ENCODE measurements at places on chromosomes 11 and 22.

GRCh38 chr11:69062169-69062855 lies 13.6 kb downstream of the TPCN2 start:
- no peak for DNase-seq

- DNase-seq, result no peak
These were observed 2.5 kb upstream of the CAPRIN1 start for GRCh38 chr11:34049028-34049427.

GRCh38 chr11:9351321-9351881 lies 33.1 kb upstream of the IPO7 start:
- no peak for DNase-seq

GRCh38 chr22:42151924-42152635 lies 21.5 kb upstream of the CYP2D6 start:
- no peak for DNase-seq

DNA sequence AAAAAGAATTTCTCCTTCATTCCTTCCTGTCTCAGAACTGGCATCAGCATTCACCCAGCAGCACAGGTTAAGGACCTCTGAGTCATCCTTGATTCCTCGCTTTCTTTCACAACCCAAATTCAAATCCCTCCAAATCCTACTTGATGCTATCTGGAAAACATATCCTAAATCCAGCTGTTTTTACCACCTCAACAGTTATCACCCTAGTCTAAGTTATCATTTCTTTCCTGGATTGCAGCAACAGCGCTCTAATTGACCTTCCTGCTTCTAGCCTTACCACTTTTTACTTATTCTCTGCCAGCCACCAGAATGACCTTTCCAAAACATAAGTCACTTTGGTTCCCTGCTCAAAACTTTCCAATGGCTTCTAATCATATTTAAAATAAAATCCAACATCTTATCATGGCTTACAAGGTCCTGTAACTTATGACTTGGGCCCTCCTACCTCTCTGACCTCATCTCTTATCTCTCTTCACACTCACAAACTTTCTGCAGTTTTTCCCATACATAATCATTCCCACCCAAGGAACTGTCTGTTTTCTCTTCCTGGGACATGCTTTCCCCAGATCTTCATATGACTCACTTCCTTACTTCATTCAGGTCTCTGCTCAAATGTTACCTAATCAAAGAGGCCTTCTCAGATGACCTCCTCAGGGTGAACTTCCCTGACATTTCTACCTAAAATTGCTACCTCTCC lies 119.4 kb downstream of the TTC28 start:
- DNase-seq, result peak; percentile 58

GRCh38 chr11:44737245-44738085 lies 10.7 kb downstream of the TSPAN18 start:
- no peak for DNase-seq

- no peak for DNase-seq
These were observed 93.3 kb downstream of the RCN1 start for GRCh38 chr11:32184041-32184722.

- DNase-seq, result no peak
These were observed 7.4 kb upstream of the HEPACAM start for GRCh38 chr11:124943254-124943616.

DNA sequence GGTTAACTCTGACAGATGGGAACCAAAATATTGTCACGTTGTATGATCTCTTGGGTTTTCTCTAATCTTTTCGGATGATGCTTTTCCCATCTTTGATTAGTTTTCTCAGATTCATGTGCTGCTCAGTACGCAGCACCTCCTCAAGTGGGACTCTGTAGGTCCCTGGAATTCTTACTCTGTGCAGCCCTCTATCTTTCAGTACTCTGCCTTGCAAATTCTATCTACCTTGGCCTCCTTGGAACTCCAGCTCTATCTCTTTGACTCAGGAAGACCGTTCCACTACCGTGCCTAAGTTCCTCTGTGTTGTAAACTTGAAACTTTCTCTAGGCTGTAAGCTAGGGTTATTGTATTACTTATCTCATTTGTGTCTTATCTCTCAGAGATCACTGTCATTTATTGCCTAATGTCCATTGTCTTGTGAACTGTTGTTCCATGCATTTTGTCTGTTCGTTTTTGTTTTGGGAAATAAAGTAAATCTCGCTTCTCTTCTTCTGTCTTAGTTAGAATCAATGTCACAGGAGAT lies 20.1 kb upstream of the CHORDC1 start:
- DNase-seq, result peak; percentile 10

GRCh38 chr11:69366591-69366990 lies 72.6 kb downstream of the MYEOV start:
- no peak for DNase-seq

DNA sequence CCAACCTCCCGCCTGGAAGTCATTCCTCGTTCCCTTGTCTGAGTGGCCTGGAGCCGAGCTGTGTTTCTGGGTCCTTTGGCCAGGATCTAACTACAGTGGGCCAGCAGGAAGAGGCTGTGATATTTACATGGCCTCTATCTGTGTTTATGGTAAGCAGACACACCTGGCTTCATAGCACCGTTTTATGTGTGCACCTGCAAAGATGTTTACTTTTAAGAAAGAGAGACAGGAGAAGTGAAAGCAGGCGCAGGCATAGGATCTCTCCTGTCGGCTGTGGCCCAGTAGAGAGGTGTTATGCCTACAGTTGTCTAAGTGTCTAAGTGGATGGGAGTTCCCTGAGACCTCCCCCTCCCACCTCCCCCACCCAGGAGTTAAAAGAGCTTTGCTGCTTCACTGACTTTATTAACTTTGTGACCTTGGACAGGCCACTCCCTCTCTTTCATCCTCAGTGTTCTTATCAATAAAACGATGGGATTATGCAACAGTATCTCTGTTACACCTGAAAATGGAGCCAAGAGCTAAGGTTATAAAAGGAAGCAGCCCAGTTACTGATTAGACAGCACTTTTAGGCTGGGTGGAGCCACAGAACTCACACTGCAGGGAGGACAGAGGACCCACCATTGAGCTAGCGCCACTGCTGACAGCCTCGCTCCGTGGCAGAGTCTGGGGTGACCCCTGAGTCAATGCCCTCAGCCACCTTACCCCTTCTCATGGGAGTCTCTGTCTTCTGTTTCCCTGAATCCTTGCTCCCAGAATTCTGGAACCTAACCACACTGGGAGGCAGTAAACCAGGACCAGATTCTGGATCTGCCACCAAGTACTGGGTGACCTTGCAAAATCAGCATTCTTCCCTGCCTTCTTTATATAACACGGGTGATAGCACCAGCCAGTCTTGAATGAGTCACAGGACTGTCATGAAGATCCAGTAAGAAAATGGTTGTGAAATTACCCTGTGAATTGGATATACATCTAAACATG lies 22.0 kb downstream of the ST14 start:
- DNase-seq, result no peak

DNA sequence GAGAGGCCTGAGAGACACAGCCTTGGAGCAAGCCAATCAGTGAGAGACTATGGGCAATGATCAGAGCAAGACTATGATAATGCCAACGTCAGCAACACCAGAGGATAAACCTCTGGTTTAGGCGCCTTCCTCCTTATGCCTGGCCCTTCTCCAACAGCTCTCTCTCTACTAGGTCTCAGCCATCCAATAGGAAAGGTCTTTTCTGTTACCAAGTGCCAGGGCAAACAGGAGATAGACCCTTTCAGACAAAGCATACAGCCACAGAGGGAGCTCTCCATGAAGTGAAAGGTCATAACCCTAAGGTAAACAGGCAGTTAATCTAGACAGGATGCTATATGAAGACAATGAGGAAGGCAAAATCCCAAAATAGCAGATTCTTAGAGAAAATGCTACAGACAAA lies 9.5 kb downstream of the STK33 start:
- DNase-seq, result no peak

DNA sequence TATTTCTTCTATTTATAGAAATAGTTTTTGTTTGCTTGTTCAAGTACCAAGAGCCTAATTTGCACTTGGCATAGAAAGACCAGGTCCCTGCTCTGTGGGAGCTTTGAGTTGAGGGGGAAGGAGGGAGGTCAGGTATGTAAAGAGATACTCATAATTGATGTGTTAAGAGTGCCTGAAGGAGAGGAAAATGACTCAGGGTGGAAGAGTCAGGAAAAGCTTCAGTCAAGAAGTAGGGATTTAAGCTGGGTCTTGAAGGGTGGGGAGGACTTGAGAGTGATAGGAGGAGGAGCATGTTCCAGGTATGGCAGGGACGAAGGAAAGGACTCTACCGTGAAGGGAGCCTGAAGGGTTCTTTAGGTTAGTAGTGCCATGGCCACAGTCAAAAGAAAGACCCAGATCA lies 9.0 kb downstream of the RBX1 start:
- no peak for DNase-seq

GRCh38 chr11:120622189-120622875 lies 110.8 kb downstream of the GRIK4 start:
- no peak for DNase-seq

GRCh38 chr11:122696662-122697061 lies 41.1 kb downstream of the UBASH3B start:
- DNase-seq, result no peak

DNA sequence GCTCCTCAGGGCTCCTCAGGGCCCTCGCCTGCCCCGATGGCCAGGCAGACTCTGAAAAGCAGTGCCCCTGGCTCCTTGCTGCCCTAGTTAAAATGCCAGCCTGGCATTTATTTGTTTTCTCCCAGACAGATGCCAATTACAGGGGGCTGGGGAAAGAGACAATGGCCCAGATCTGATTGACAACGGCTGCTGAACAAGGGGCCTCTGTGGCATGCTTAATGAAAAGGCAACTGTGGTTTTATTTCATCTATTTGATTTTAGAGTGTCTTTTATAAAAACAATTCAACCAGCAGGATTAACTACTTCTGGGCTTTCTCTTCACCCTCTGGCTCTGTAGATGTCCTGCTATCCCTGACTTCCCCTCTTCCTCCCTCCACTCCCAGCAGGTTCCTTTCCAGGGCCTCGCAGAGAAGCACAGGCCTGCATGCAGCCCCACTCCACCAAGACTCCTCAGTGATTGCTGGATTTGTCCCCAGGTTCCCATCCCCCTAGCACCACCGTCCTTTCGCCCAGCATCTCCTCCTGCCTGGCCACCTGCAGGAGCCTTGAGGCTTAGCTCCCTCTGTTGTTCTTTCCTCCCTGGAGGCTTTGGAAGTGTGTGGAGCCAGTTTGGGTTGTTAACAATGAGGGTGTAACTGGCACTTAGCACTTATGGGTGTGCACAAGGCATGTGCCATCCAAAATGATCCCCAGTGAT lies 171.1 kb downstream of the TENM4 start:
- DNase-seq, result no peak

DNA sequence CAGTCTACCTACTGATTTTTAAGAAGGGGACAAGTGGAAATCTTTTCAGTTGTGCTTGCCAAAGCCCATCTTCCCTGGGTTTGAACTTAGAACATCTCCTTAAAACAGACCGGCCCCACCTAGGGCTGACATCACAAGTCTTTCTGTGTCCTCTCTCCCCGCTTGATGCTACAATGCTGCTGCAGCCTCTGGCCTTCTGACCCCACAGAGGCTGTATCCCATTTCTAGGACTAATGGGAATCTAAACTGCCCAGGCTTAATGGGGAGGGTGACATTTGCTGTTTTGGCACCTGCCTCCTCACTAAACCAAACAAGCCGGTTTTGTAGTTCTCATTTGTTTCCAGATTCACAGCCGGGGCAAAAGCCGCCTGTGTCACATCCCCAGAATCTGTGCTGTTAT lies 121.3 kb upstream of the CADM1 start:
- no peak for DNase-seq

- DNase-seq, result no peak
These were observed 404.4 kb upstream of the ANO3 start for GRCh38 chr11:25927411-25927953.

- no peak for DNase-seq
These were observed 59.7 kb downstream of the MYH9 start for GRCh38 chr22:36327922-36328551.

- no peak for DNase-seq
These were observed 15.6 kb downstream of the SYNGR1 start for GRCh38 chr22:39365492-39365780.

- peak; percentile 98 for DNase-seq
These were observed 24.1 kb upstream of the SUSD2 start for GRCh38 chr22:24156913-24157821.

- DNase-seq, result no peak
These were observed 102.4 kb downstream of the ME3 start for GRCh38 chr11:86570020-86570419.

DNA sequence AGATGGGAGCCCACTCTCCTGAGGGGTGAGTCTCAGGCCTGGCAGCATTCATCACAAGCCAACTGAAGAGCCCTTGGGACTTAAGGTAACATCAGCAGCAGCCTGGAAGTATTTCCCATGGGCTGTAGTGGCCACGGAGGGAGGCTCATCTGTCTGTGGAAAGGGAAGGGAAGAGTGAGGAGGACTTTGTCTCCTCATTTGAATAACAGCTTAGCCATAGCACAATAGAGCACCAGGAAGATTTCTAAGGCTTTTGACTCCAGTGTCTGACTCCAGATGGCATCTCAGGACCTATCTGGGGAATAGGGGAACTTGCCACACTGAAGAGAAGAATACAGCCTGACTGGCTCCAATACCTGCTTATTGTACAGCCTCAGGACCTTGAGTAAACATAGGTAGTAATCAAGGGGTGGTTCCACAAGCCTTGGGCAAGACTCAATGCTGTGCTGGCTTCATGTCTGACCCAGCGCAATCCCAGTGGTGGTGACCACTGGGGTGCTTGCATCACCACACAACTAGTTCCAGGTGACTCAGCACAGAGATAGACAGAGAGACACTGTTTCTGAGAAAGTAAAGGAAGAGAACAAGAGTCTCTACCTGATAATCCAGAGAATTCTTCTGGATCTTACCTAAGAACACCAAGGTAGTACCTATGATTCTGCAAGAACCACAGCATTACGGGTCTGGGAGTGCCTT lies 510.5 kb upstream of the CCDC179 start:
- DNase-seq, result no peak

DNA sequence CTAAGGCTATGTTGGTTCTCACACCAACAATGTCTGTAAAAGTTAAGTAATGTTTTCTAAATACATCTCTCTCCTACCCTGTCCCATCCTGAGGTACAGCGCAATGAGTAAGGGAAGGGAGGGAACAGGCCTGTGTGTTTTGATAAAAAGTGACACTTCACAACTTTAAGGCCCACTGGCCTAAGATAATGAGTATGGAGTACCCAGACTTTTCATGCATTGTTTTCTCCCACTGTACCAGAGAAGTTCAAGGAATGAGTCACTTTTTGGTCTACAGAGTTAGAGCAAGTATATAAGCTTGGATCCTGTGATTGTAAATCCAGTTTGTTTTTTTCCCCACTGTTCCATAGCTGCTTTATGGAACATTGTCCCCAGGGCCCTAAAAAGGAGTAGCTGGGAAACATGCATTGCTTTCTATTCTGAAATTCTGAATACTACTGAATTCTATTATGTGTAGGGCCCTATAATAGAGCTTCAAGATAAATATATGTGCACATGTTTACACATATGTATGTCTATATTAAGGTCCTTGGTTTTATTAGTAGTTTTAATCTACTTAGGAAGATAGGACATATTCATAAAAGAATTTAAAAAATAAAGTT lies 29.8 kb downstream of the KCNE3 start:
- no peak for DNase-seq

GRCh38 chr11:76256448-76256847 lies 50.1 kb upstream of the WNT11 start:
- no peak for DNase-seq

All from urothelium cell line (cell line).